ENCODE measurements at places on chromosomes 1 and 21.

GRCh38 chr1:18603212-18603852, 27.3 kb upstream of the PAX7 start:
- no peak for DNase-seq

- no peak for DNase-seq
Measured at GRCh38 chr21:29508301-29508700, 209.6 kb downstream of the BACH1 start.

- no peak for DNase-seq
Measured at GRCh38 chr1:211127166-211127565, 6.8 kb downstream of the KCNH1 start.

- DNase-seq: no peak
Measured at GRCh38 chr1:43358121-43358745, 548 bp upstream of the CDC20 start.

DNA sequence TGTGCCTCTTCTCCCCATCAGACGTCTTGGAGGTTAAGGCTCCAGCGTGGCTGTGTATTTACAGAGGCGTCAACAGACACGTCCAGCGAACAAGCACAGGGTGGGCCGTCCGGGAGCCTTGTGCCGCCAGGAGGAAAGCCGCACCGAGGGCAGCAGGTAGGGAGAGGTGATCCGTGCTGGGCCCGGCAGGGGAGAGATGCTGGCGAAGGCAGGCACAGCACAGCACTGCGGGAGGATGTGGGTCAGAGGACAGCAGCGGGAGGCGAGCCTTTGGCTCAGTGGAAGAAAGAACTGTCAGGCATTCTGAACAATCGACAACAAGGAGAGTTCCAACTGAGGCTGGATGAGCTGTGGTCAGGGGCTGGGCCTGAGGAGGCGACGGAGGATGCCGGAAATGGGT, 144.1 kb upstream of the TNR start:
- no peak for DNase-seq

DNA sequence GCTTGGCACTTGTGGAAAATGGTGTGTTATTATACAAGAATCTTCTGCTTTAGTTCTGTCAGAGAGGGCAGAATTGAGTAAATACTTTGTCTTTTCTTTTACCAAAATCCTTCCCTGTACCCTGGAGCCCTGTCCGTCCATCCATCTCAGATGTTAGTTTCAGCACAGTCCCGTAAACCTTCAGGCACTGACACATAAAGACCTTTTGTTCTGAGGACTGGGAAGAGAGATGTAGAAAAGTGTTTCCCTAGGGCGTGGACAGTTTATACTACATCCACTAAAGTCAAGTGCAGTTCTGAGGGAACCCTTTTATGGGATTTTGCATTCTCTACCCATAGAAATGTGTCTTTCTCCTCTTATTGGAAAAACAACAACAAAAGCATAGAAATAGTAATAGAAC, 162.4 kb downstream of the PDE4B start:
- DNase-seq: no peak

DNA sequence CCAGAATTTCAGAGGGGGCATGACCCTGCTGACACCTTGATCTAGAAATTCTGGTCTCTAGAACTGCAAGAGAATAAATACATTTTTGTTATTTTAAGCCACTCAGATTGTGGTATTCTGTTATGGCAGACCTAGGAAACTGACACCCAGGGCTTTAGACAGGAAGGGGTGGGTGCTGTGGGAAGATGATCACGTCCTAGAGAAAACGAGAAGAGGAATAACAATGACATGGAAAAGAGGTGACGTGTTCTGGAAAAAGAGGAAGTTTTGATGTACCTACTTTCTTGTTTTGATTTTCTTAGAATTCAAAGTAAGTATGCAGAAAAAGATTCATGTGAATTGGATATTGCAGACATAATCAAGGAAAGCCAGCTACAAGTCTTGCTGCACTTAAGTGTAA, 232.9 kb upstream of the RUNX1 start:
- no peak for DNase-seq

DNA sequence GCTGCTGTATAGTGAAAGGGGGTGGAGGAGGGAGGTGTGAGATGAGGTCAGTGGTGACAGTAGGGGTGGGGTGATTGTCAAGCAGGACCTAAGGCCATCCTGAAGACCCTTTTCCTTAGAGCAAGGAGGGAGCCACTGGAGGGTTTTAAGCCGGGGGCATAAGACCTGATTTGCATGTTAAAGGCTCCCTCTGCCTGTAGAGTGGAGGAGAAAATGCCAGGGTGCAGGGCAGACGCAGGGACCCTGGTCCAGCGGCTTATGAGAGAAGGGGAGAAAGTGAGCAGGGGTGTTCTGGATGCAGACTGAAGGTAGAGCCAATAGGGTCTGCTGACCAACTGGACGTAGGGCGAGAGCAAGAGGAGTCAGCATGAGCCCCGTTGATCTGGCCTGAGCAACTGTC, 154.1 kb downstream of the TRABD2B start:
- DNase-seq: no peak

DNA sequence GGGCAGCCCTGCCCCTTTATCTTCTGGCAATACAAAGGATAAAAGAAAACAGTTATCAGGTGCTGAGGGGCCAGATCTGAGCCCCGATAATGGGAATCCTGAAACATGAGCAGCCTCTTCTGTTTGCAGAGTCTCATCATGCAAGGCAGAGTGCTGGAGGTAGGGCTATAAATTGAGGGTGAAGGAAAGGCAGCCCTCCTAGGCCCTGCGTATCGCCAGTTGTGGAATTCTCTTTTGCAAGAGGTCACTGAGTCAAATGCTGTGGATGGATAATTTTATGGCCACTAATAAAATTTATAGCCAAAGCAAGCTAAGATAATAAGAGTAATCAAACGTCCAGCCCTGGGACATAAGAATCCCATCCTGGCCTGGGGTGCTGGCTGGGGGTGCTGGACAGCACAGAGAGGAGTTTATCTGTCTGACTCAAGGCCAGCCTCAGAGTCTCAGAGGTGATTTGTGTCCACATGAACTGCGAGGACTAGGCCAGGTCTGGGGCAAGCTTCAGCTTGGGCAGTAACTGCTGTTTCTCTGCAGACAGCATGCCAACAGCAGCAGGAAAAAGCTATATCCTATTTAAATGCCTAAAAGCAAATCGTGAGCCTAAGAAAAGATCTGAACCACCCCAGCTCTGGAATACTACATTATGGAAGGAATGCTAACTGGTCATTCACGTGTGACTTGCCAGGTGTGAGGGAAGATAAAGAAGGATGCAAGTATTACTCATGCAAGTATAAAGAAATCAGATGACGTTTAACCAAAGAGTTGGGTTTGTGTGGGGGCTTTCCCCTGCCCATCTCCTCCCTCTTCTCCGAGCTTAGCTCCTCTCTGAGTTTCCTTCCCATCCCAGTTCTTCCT, 254.8 kb downstream of the KIF26B start:
- DNase-seq: no peak

GRCh38 chr1:157154940-157155514, 16.8 kb upstream of the ETV3 start:
- no peak for DNase-seq

- no peak for DNase-seq
Measured at GRCh38 chr1:41233708-41234107, 8.4 kb downstream of the SCMH1 start.

GRCh38 chr1:3352952-3353331, 101.5 kb upstream of the ARHGEF16 start:
- DNase-seq: peak; percentile 32

- no peak for DNase-seq
Measured at GRCh38 chr1:228825840-228826484, 90.7 kb downstream of the RHOU start.

GRCh38 chr1:152582647-152583046, 2.3 kb upstream of the LCE3D start:
- DNase-seq: no peak

DNA sequence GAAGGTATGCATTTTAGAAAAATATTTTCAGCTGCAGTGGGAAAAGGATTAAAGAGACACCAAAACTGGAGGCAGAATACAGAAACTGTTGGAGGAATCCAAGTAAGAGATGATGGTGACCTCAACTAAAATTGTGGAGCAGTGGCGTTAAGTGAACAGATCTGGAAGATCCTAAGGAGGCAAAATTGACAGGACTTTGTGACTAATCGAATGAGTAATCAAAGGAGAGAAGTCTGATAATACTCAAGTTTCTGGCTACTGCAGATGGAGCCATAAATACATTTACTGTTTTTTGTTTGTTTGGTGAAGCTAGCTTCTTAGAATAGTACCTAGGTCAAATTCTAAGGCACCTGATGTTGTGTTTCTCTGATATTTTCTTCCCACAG, 3.1 kb downstream of the CTBS start:
- DNase-seq: no peak

- DNase-seq: peak; percentile 25
Measured at GRCh38 chr1:199691540-199691939, 336.0 kb upstream of the NR5A2 start.

DNA sequence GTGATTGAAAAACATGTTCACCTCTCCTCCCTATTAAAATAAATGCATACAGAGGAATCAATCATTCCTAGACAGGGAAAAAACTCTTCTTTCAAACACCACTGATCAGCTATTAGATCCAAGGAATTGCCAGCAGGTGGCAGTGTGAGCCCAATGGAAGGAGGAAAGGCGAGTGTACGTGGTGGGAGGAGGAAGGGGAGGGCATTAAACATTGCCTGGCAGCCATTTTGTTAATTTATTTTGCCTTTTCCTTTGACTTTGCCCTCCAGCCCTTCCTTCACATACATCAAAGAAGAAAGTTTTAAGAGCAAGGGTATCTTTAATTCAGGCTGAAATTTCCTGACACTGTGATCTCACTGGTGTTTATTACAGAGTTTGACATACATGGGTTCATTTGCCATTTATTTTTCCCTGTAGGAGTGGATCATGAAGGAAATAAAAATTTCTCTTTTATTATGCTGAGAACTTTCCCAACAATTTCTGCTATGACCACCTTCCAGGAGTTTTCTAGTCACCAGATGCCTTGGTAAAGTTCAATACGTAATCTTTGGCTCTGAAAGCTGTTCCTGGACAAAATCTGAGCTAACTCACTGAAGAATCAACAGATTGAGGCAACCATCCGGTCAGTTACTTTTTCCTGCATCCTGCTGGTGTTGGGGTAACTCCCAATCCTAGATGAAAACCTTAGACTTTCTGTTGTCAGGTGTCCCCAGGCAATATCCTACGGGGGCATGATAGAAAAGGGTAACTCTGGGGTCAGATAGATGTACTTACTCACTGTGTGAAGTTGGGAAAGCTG, 1.9 kb upstream of the GNAI3 start:
- peak; percentile 93 for DNase-seq

DNA sequence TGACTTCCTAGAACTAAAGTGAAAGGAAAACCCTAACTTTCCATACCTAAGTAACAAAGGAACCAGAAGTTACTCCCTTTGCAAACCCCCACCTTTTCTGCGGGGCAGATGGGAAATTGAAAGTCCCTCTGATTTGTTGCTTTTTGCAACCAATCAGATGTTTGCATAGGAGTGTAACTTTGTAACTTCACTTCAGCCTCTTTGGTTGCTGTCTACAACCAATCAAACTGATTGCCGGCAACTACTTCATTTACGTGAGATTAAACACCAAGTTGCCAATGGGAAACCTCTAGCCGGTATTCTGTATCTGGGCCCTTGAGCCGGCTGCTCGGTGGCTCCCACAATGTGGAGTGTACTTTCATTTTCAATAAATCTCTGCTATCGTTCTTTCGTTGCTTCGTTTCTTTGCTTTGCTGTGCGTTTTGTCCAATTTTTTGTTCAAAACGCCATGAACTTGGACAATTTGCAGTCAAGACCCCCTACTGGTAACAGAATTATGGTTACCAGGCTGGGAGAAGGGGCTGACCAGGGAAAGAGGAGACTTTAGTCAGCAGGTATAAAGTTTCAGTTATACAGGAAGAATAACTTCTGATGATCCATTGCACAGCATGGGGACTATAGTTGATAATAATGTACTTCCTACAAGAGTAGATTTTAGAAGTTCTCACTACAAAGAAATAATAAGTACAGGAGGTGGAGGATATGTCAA, 69.2 kb upstream of the RGS2 start:
- DNase-seq: no peak

DNA sequence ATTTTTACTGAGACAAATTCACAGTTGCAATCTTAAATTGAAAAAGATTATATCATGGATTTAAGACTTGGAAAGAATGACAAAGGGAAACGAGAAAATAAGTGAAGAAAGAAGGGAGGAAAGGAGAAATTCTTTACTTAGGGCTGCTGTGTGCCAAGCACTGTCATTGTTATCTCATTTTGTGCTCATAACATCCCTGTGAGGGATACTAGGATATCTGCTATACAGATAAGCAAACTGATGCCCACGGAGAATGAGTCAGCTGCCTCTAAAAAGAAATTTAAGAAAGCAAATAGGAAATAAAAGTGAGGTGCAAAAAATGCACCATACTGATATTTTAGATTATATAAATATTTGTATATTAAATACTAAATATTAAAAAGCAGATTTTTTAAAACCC, 183.6 kb upstream of the NR5A2 start:
- no peak for DNase-seq

DNA sequence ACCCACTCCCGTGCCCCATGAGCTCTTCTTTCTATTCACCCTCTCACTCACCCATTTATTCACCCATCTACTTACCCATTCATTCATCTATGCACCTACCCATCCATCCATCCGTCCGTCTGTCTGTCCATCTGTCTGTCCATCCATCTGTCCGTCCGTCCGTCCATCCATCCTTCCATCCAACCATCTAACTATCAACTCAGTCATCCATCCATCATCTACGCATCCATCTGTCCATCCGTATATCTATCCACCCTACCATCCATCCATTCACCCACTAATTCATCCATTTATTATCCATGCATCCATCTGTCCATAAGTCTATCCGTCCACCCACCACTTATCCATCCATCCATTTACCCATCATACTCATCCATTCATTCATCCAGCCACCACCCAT, 10.8 kb upstream of the CSF3R start:
- DNase-seq: no peak

DNA sequence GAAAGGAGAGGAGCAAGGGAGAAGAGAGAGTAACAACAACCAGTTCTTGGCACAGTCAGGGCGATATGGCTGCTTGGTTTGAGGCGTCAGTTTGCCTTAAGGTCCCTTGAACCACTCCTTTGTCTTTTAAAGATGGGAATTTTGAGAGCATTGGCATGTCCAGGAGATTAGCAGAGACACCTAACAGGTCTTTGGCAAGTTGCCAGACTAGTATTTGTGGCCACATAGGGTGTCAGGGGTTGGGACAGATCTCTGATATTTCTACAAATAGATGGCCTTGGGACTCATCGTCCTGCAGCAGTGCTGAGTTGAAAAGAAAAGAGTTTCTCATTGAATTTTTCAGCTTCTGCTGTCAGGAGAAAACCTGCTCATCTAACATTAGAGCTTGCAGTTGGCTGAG, 55.3 kb upstream of the KCND3 start:
- DNase-seq: no peak

GRCh38 chr1:203443296-203443695, 32.3 kb upstream of the PRELP start:
- no peak for DNase-seq

- no peak for DNase-seq
Measured at GRCh38 chr1:245871915-245872314, 635.2 kb downstream of the SMYD3 start.
